ENCODE measurements at places on chromosomes 5 and 9.

GRCh38 chr5:135887447-135887864 is 8.2 kb downstream of the IL9 start:
- DNase-seq, result peak; percentile 54

- no peak for DNase-seq
Observed at GRCh38 chr5:14753292-14753691, 88.8 kb downstream of the OTULIN start.

DNA sequence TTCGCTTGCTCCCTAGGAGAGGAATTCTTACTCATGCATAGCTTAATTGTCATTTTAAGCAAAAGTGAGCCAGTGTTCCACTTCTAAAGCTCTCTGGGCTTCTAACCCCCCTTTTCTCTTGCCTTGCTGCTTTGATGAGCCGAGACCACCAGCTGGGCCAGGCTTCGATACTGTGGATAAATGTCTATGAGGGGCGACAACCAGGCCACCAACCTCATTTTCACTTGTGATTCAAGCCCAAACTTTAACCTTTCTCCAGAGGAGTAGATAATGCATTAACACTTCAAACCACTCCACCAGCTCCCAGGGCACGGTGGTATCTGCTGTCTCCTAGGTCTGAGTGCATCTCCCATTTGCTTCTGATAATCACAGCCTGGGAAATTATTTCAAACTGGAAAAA is 205.6 kb downstream of the PSAT1 start:
- no peak for DNase-seq

GRCh38 chr9:129989740-129990139 is 53.2 kb downstream of the FNBP1 start:
- no peak for DNase-seq

GRCh38 chr9:362561-363273 is 148.1 kb downstream of the DOCK8 start:
- DNase-seq, result no peak

GRCh38 chr5:172574871-172575223 is 66.2 kb upstream of the NEURL1B start:
- DNase-seq, result no peak

DNA sequence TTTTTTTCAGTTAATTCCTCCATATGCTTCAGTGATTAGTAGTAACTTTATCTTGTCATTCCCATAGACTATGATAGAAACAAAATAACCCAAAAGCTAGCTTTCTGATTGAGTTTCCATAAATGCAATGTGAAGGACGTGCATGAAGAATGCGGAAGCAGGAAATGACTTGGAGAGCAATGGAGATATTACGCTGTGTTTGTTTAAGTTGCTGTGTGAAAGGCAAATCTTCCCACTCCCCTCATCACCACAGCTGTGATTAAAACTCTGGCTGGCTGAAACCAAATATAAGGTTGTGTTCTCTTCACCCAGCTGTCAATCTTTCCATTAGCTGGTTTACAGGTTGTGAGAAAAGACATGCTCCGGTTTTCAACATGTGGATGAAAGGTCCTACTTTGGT is 83.9 kb downstream of the NR2F1-AS1 start:
- no peak for DNase-seq

GRCh38 chr5:71978216-71978615 is 129.1 kb upstream of the MAP1B start:
- DNase-seq, result no peak

GRCh38 chr9:18046068-18046467 is 427.9 kb upstream of the ADAMTSL1 start:
- DNase-seq, result no peak

Measured in T-helper 2 cell treated with Interferon-gamma antibody and Interleukin-4, amounts not matched to agents 5 μg/mL and 100 μg/mL, for 36 hours (primary cell).